ENCODE measurements at places on chromosomes 11 and 22.

- no peak for DNase-seq
These were observed 46.3 kb downstream of the BRD1 start for GRCh38 chr22:49781289-49781782.

DNA sequence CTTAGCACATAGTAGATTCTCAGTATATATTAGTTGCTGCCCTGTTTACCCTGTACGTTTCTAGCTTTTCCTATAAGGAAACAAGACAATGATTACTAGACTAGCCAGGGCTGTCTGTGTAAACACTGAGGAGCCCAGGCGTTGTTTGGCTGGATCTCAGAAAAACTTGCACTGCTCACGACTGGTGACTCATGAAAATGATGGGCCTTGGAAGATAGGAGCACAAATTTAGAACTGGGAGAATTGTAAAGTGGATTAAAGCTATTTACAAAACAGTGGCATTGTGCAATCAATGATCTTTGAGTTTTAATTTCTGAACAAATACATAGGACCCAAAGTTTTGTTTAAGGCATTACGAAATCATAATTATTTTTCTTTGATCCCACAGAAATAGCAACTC is 276.9 kb downstream of the FAM76B start:
- no peak for DNase-seq

GRCh38 chr22:26429458-26430286 is 612 bp downstream of the ASPHD2 start:
- DNase-seq = no peak

- peak; percentile 72 for DNase-seq
These were observed 23.4 kb downstream of the ARFGAP2 start for GRCh38 chr11:47152953-47153950.

GRCh38 chr22:38249803-38250642 is 22.8 kb downstream of the TMEM184B start:
- DNase-seq = peak; percentile 75

GRCh38 chr11:64298966-64299846 is 952 bp upstream of the CATSPERZ start:
- peak; percentile 94 for DNase-seq

DNA sequence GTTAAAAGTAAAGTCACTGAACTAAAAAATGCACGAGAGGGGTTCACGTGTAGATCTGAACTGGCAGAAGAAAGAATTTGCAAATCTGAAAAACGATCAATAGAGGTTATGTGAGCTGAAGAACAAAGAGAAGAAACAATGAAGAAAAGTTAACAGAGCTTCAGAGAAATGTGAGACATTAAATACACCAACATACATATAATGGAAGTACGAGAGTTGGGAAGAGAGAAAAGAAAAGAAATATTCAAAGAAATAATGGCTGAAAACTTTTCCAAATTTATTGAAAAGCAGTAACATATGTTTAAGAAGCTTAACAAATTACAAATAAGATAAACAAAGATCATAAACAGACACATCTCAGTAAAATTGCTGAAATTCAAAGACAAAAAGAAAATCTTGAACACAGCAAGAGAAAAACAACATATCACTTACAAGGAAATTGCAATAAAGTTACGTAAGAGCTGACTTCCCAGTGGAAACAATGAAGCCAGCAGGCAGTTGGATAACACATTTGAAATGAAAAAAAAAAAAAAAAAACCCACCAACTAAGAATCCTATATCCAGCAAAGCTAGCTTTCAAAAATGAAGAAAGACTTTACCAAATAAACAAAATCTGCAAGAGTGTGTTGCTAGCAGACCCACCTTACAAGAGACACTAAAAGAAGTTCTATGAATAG is 56.8 kb downstream of the EMSY start:
- no peak for DNase-seq

- DNase-seq = peak; percentile 93
These were observed at the start of the genes CDCA5 and ZFPL1 for GRCh38 chr11:65083834-65084597. Gene CDCA5, minus strand, starts transcription at chr11:65084040. Its CDS starts 62 bp downstream, at chr11:65083978. Gene ZFPL1, plus strand, starts transcription at chr11:65084222. Its CDS starts 477 bp downstream, at chr11:65084699.

DNA sequence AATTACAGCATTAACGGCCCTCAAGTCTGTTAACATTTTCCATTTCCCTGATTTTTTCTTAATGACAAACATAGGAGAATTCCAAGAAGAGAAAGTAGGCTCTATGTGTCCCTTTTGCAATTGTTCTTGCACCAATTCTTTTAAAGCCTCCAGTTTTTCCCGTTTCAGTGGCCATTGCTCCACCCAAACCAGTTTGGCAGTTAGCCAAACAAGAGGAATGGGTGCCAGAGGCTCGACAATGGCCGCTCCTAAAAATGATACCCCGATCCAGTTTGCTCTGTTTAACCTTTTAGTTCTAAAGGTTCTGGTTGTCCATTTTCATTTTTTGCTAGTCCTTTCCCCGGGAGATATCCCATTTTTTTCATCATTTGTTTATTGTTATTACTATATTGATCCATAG is 6.7 kb upstream of the DNAJB13 start:
- DNase-seq = no peak

- no peak for DNase-seq
These were observed 72.5 kb downstream of the GLYATL1 start for GRCh38 chr11:59011655-59012397.

- DNase-seq = no peak
These were observed 85.7 kb downstream of the WNT11 start for GRCh38 chr11:76120513-76121101.

- no peak for DNase-seq
These were observed 83.9 kb downstream of the ETS1 start for GRCh38 chr11:128503245-128503991.

- DNase-seq = no peak
These were observed 168.6 kb downstream of the FAT3 start for GRCh38 chr11:92393218-92393617.

- DNase-seq = peak; percentile 83
These were observed 55.3 kb upstream of the CCDC188 start for GRCh38 chr22:20205964-20206708.

DNA sequence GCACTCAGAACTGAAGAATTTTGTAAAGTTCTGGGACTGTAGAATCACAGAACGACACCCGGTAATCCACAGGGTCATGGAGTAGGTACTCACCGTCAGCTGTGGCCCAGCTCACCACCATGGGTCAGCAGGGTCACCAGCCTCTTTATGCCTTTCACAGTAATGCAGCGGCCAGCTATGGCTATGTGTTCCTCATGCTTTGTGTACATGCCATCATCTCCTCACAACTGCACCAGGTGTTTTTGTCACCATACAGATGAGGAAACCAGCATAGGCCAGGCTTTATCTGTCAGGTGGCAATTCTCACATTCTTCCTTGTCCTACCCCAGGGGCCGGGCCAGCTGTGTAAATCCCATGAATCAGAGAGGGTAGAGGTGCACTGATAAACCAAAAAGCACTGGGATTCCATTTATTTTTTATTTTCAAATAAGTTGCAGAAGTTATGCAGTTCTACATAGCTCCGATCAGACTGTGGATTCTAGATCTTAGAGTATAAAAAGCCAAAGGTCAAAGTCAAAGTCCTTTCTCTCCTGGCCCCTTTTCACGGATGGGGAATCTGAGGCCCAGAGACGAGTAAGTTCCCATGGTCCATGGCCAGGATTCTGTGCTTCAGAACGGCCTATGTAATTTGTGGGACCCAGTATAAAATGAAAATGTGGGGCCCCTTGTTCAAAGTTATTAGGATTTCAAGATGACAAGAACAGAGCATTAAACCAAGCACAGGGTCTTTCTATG is 17.5 kb downstream of the TSKU start:
- DNase-seq = no peak

DNA sequence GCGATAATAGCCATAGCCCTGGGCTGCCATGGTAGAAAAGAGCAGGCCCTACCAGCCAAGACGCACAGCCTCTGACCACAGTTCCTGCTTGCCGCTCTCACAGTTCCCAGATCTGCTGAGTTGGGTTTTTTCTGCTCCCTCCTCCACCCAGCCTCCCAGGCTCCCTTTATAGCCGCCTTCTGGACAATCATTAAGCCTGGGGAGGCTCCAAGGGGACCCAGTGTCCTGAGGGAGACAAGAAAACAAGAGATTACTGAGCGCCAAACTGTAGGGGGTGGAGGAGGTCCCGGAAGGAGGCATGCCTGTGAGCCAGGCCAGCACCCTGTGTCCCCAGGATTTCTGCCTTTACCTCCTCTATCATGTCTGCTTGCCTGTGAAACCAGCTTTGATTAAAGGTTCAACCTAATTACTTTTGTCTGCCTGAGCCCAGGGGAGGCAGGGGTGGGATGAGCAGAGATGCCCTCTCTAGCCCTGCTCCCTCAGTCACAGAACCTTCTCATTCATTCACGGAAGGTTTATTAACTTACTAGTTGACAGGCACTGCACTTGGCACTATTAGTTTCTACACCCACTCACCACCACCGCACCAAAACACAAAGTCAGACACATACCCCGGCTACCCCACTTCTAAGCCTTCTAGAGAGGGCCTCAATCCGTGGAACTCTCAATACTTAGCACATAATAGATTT is 1.2 kb downstream of the SLC37A4 start:
- no peak for DNase-seq

GRCh38 chr11:63711838-63712237 is 30.5 kb downstream of the RTN3 start:
- no peak for DNase-seq

GRCh38 chr11:10680956-10681487 is 12.5 kb downstream of the IRAG1 start:
- no peak for DNase-seq

DNA sequence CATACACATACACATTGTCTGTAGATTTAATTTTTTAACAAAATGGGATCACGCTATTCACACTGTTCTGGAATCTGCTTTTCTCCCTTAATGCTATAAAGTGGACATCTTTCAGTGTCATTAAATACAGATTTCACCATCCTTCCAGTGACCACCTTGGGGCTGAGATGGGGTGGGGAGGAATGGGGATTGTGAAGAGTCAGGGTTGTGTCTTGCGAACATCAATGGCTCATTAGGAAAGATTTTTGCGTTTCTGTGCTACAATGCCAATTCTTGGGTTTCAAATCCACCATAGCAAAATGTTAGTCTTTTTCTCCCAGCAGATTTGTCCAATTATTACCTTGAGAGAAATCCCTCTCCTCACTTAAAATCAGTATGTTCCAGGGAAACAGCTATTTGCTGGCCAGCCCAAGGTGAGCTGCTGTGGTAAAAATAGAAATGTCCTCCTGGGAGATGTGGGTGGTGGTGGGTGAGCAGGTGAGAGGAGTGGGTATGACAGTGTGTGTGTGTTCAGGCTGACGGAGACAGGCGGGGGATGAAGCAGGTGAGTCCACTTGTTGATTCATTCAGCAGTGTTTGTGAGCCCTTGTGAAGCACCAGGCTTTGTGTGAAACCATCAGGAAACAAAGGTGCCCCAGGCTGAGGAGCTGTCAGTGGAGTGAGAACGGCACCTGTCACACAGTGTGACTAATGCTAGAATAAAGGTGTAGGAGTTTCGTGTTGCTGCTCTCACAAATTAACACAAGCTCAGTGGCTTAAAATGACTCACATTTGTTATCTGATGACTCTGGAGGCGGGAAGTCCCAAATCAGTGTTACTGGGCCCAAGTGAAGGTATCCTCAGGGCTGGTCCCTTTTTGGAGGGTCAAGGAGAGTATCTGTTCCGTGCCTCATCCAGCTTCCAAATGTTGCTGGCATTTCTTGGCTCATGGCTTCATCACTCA is 1.7 kb upstream of the CBX6 start:
- DNase-seq = no peak

DNA sequence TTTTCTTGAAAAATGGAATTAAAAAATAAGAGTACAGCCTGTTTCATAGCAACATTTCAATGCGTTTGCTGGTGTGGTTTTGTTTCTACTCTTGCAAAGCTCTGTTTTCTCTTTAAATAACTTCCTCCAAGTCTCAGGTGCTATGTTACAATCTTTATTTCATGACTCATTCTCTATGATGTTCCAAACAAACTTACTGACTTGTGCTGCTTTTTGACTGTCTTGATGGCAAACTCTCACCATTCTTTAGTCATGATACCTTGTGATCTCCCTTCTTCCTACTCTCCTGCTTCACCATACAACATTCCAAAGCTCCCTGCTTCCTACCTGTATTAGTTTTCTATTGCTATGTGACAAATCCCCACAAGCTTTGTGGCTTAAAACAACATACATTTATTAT is 166.1 kb downstream of the C11orf91 start:
- DNase-seq = no peak

DNA sequence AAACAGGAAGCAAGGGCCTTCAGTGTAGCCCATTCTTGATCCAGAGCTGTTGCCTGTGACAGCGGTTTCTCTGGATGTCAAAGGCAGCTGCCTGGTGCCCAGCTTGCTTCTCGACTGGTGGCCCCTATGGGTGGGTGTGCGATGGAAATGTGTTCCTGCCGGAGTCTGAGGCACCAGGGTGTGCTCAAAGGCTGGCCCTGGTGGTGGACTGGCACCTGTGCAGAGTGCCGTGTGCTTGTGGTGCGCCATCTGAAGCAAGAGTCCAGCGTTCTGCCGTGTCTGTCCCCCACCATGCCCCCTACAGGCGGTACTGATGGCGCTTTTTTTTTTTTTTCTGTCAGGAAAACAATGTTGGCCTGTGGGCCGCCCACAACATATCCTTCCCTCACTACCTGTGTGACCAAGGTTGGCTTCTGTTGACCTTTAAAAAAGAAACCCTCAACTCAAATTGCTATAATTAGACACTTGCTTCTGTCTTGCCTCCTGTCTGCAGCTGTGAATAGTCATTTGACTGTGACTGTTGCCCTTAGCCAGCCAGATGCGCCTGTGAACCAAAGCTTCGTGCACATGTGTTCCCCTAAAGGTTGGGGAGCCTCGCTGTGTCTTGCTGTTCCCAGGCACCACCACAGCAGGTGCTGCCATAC is 4.7 kb upstream of the RANBP1 start:
- peak; percentile 22 for DNase-seq

- DNase-seq = no peak
These were observed 855.6 kb downstream of the KCNA4 start for GRCh38 chr11:29161191-29161590.

Measured in upper lobe of left lung (tissue), 6 donors.